ENCODE measurements at places on chromosomes 5 and 9.

GRCh38 chr5:96377167-96377566, 55.9 kb downstream of the PCSK1 start:
- DNase-seq = no peak

DNA sequence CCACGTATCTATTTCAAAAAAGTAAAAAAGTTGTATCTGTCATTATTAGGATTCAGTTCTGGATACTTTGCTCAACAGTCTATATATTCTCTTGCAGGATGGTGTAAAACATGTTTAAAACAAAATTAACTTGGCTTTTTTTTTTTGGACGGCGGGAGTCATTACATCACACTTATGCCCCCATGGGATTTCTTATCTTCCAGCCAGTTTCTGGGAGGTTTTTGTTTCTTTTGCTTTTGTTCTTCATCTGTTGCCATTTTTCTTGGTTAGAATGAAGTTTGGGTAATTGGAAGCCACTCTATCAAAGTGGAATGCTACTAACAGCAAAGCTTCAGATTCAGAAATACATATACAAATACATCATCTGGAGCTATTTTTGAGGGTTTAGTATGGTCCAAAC, 1.8 kb upstream of the STARD4 start:
- DNase-seq = no peak

- DNase-seq = no peak
Measured at GRCh38 chr5:81393430-81393782, 528 bp downstream of the ACOT12 start.

DNA sequence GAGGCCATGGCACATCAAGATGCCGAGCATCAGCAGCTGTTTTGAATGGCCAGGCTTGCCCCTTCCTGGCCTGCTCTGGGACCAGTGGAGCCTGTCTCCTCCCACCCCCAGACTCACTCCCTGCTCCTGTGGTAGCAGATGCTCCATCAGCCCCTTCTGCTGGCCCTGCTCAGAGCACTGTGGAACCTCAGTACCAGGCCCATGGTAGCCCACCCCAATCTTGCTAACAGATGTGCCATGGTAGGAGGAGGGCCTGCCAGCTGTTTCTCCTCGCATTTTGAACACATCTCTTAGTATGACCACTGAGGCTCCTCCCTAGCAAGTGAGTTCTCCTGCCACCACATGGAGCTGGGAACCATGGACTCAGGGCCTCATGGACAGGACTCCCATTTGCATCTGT, 29.5 kb downstream of the COL27A1 start:
- DNase-seq = no peak

DNA sequence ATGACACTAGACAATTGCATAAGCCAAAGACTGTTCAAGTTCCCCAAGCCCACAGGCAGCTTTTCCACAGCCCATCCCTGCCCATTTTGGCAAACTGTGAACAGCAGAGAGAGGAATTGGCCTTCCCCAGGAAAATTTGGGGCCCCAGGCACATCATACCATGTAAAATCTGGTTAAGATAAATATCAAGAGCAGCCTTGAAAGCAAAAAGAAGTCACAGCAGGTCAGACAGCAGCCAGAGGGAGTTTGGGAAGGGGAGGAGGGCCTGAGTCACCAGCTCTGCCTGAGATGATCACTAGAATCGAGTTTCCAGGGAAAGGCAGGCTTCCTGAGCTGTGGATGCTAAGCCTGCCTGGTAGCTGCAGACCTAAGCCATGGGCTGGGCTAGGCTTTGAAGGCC, 179.2 kb downstream of the RFK start:
- no peak for DNase-seq

DNA sequence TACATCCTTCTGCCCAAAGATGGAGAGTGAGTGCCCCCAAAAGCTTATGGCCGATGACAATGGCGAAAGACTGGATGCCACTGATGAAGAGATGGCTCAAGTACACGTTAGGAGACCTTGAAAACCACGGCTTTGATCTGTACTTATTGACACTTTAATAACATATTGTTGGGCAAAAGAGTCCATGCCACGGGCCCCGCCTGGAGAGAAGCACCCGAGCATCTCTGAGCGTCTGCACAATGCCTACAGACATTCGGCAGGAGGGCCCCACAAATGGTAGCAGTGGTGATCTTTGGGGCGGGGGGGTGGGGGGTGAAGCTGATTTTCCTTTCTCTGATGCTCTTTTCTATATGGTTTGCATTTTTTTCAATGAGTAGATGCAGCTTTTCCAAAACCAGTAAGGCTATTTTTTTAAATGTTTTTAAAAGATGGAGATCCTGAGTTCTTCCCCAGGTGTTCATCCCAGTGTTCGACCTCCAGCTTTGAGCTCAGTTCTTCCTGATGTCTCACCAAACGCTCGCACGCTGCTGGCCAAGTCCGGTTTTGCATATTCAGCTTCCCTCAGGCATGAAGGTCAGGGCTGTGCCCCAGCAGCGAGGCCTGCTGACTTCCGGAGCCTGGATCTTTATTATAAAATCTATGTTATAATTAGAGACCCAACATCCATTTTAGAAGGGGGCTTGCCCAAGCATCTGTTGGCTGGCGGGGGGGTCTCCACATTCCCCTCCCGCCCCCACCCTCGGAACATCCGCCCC, 34.3 kb upstream of the BARHL1 start:
- DNase-seq = no peak

- DNase-seq = no peak
Measured at GRCh38 chr9:69496846-69497450, 171.9 kb downstream of the ENTREP1 start.

DNA sequence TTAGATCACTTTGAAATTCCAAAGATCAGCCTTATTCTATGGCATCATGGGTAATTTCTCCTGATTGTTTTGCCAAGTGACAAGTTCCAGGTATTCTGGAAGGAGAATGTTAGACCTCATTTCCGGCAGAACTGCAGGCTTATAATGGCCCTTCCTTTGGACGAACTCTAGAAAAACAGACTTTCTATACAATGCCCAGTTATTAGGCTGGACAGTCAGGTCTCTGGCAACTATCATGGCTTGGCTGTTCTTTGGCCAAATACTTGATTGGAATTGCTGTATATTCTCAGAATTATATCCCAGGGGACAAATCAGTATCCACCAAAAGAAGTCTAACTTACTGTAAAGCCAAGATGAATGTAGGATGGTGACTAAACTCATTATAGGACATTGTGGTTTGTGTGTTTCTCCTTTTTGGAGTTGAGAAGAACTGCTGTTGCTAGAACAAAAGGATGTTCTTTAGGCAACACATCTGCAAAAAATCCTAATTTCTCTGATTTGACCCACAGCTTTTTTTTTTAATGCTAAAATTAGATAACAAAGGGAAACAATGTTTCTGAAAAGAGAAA, 69.0 kb downstream of the ADAMTSL1 start:
- DNase-seq = no peak

DNA sequence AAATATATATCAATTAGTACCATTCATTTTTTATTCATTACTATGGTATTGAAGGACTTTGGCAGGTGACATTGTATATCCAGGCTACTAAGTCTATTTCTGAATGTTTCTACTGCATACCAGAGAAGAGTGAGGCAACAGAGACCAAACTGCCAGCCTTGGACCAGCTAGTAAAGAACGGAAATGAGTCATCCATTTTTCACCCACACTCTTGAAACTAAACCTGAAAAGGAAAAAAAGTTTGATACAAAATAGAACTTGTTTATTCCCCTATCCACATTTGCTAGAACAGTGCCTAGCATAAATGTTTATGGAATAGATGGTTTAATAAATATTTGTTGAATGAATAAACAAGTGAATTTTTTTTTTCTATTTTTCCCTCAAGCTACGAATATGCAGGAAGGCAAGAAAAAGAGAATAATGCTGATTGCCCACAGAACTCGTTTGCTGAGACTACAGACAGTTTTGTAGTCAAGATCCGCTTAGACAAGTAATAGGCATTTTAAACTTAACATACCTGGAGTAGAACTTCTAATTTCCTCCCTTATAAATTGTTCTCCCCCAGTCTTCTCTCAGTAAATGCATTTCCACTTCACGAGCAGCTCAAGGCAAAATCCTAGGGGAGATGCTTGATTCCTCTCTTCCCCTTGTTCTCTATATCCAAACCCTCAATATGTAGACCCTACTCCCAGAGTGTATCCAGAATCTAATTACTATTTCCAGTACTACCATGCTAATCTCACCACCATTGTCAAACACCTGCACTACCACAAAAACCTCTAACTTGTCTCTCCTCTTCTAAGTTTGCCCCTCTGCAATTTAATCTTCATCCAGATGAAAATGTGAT, 146.2 kb upstream of the RASA1 start:
- no peak for DNase-seq

- DNase-seq = no peak
Measured at GRCh38 chr5:72015103-72015548, 92.1 kb upstream of the MAP1B start.

DNA sequence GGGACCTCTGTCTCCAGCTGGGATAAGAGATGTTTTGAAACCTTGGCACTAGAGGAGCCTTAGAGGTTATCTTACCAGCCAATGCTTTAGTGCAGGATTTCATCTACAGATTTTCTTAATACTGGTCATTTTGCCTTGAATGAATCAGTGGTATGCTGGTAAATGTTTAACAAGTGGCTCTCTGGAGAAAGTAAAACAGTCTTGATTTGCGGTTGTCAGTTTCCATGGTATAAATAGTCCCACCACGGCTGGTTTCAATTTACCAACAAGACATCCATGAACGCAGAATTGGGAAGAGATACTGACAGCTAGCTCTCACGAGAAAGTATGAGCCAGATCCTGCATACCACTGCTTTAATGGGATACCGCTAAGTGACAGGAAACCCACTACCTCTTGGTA, 56.7 kb upstream of the CXCL14 start:
- DNase-seq = no peak
